ENCODE measurements at places on chromosomes 1 and 21. TPM values are rescaled to one million over a fixed set of nuclear protein-coding genes. Genes with fewer than 3 reads are reported as not detected.

GRCh38 chr21:41821081-41821755, 54.4 kb upstream of the RIPK4 start:
- H3K4me1 ChIP-seq = peaks cover 2% of the 10 kb centered on the region
- no peak overlapping the region for H3K27ac ChIP-seq
- DNase-seq = no peak
- no peaks in the 10 kb centered on the region for H3K27me3 ChIP-seq

- peak overlapping the region; percentile 29 for H3K27ac ChIP-seq
- H3K4me1 ChIP-seq = peaks cover 8% of the 10 kb centered on the region
- no peaks in the 10 kb centered on the region for H3K36me3 ChIP-seq
- no peak overlapping the region for H3K4me3 ChIP-seq
- DNase-seq = no peak
Measured at GRCh38 chr21:43654806-43655489, 4.3 kb downstream of the HSF2BP start.

DNA sequence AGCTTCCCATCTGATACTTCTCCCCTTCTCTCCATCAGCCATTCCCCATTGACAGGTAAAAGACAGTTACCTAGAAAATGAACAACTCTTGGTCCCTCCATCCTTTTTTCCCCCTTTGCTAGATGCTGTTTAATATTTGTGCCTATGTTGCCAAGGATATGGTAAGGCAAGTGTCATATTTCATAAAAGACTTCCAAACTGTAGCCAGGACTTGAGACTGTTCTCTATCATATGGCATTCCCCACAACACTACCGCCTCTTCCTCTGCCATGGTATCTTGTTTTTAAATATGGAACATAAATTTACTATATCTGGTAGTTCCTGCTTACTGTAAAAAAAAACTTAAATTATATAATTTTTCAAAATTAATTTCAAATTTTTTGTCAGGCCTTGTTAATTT, 97.2 kb downstream of the PHTF1 start:
- no peak for DNase-seq
- H3K4me3 ChIP-seq = no peak overlapping the region
- H3K36me3 ChIP-seq = peaks cover 3% of the 10 kb centered on the region

DNA sequence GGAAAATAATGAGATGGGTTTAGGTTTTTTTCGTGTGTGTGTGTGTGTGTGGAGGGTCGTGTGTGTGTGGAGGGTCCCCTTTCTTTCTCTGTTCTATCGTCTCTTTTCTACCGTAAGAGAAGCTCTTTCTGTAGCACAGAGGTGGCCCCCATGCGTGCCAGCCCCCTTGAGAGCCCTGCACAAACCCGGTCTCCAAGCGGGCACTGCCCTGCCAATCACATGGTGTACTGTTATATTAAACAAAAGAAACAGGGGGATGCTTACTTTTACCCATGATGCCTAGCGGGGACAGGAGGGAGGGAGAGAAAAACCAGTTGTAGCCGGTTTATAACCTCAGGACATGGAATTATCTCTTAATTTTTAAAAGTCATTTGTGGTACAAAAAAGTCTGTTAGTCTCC, 41.0 kb downstream of the GATAD2B start:
- peaks cover 6% of the 10 kb centered on the region for H3K36me3 ChIP-seq
- no peak for DNase-seq
- no peak overlapping the region for H3K4me3 ChIP-seq
- H3K27me3 ChIP-seq = no peaks in the 10 kb centered on the region
- no peak overlapping the region for H3K27ac ChIP-seq

PER3 gene
- 2.3 TPM for total RNA-seq

ZNF648 gene
- not detected for total RNA-seq

Data from activated CD4-positive, alpha-beta memory T cell treated with anti-CD3 and anti-CD28 coated beads for 36 hours (primary cell).